ENCODE measurements at places on chromosomes 1 and 21.

GRCh38 chr21:43984905-43985689 is 27.0 kb upstream of the TRAPPC10 start:
- DNase-seq = no peak

DNA sequence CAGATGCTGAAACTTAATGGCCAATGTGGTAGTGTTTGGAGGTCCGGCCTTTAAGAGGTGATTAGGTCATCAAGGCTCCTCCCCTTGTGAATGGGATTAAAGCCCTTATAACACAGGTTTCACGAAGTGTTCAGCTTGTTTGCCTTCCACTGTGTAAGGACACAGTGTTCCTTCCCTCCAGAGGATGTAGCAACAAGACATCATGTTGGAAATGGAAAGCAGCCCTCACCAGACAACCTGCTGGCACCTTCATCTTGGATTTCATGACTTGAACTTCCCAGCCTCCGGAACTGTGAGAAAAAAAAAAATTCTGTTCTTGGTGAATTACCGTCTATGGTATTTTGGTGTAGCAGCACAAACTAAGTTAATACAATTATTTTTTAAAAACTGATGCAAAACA is 613.8 kb downstream of the KIF26B start:
- no peak for DNase-seq

GRCh38 chr1:200253774-200254495 is 155.9 kb downstream of the ZNF281 start:
- DNase-seq = no peak

DNA sequence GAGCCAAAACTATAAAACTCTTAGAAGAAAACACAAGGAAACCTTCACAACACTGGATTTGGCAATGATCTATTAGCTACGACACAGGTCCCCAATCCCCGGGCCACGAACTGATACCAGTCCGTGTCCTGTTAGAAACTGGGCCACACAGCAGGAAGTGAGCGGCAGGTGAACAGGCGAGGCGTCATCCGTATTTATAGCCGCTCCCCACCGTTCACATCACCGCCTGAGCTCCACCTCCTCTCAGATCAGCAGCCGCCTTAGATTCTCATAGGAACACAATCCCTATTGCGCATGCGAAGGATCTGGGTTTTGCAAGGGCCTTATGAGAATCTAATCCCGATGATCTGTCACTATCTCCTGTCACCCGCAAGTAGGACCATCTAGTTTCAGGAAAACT is 11.9 kb downstream of the TFB2M start:
- no peak for DNase-seq

GRCh38 chr1:20987831-20988825 is 188.6 kb downstream of the EIF4G3 start:
- DNase-seq = no peak

DNA sequence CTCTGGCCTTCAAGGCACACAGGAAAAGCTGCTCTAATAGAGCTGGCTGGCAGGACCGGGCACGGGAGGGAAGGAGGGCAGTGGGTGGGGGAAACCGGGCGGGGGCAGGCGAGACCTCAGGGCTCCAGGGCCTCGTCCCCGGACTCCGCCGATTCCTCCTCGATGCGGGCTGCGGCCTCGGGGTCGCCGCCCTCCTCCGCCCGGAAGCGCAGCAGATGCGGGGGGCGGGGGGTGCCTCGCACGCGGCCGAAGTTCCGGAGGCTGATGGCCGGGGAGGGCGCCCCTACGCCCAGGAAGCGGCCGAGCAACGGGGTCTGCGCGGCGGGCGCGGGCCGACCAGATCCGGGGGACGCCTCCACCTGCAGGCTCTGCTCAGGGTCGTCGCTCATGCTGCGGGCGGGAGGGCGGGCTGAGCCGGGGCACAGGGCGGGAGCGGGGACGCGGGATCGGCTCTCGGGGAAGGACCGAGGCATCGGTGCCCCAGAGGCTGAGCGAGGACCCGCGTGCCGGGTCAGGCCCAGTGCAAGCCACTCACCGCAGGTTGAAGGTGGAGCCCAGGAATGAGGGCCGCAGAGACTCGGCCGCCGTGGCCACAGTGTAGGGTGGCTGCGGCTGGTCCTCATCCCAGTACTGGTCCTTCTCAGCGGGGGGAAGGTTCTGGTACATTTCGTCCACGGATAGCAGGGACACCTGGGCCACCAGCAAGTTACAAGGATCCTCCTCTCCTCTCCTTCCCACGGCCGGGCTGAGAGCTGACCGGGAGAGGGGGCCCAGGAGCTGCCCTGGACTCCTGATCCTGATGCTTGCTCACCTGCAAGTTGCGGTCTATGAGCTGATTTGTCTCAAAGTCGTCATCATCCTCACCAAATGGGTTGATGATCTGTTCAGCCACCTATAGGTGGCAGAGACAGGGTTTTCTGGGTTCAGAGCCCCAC is 3.6 kb downstream of the BEST4 start:
- DNase-seq = no peak

GRCh38 chr1:11620405-11620804 is 33.8 kb downstream of the FBXO2 start:
- no peak for DNase-seq

- no peak for DNase-seq
These were observed 10.4 kb upstream of the KLF17 start for GRCh38 chr1:44108241-44108640.

DNA sequence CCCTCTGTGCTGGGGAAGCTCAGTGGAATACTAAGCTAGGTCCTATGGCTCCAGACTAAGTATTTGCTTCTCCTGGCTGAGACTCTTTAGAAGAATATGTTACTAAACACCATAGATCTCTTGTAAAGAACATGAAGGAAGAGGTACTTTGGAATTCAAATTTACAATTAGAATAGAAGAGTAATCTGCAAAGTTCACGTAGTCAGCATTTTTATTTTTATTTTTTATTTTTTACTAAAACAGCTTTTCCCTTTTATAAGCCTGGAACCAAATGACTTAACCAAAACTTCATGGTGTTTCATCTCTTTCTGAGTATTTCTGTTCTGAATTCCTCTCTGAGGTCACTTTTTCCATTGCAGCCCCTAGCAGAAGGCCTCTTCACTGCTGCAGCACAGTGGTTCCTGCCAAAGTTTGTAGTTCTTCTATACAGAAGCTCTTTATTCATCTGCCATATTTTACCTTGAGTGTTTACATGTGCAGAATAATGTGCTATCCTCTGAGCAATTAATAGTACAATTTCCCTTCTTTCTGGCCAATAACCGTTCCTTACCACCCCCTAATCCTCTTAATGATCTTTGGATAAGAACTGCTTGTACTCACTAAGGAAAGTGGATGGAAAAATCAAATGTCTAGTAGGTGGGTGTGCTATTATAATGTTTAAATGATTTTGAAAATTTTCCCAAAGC is 27.2 kb downstream of the TSEN15 start:
- peak; percentile 35 for DNase-seq

- no peak for DNase-seq
These were observed 6.7 kb upstream of the SAMD11 start for GRCh38 chr1:917076-917459.

DNA sequence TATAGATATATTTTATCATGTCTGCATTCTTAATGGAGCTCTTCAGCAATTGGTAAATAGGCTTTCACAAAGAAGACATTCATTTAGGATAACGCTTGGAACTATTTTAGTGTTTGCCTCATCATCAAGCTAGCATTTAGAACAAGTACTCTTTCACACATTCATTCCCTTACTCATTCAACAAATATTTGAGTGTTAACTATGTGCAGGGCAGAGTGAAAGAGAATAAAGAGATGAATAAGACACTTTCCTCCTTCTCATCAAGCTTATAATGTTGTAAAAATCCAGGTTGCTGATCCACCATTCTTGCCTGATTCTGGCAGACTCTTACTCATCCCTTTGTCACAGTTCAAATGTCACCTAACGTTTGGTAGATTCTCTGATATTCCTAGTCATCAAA is 386.3 kb upstream of the BEND5 start:
- no peak for DNase-seq

GRCh38 chr1:227541129-227541528 is 22.2 kb upstream of the ZNF678 start:
- no peak for DNase-seq

DNA sequence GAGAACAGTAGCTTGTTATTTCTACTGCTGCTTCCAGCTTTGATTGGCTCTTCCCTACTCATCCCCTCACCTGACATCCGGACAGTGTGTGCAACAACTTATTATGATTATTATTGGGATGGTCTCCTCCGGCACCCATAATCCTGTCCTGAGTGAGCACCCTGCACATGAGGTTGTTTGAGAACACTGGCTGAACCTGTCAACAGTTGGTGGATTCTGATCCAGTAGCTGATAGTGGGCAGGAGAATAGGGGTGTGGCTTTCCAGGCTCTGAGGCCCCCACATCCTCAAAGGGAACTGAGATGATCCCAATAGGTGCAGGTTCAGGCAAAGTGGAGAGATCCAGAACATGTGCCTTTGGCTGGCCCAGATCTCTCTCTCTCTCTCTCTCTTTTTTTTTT is 60.5 kb downstream of the RUNX1 start:
- DNase-seq = no peak

- no peak for DNase-seq
These were observed 12.6 kb downstream of the COL6A1 start for GRCh38 chr21:45994086-45994661.

GRCh38 chr1:29636936-29637335 is 400.6 kb downstream of the PTPRU start:
- DNase-seq = no peak

DNA sequence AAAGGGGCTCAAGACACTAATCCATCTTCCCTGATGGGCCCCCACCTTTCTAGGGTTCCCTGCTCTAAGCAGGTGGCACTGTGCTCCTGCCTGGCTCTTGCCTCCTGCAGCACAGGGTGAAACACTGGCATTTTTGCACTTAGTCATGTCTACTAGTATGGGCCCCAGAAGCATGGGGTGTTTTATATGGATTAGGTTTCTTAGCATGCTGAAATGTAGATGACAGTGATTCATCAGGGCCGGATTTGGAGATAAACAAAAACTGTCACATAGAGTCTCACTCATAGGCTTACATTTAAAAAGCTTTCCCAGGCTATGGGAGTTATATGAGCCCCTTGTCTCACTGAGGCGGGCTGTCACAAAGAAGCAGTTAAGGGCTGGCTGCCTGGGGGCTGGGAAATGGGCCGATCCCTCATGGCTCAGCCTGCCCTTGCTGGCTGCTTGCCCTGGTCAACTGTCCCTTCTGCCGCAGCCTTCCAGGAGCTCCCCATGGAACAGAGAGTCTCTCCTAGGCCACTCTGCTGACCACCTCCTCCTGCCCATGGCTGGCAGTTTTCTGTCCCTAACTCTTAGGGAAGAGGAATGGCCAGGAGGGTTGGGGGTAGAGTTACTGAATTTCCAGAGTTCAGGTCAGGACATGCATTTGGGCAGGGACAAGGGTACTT is 6.5 kb downstream of the GALNT2 start:
- DNase-seq = no peak

- no peak for DNase-seq
These were observed 5.1 kb downstream of the PAFAH2 start for GRCh38 chr1:25992689-25993171.

GRCh38 chr21:20253261-20253660 is 744.9 kb upstream of the NCAM2 start:
- DNase-seq = no peak

GRCh38 chr1:65965112-65965996 is 172.7 kb downstream of the PDE4B start:
- no peak for DNase-seq

- DNase-seq = no peak
These were observed 38.2 kb upstream of the ZNF124 start for GRCh38 chr1:247210062-247210375.

GRCh38 chr21:45317398-45318145 is 29.9 kb upstream of the POFUT2 start:
- no peak for DNase-seq

DNA sequence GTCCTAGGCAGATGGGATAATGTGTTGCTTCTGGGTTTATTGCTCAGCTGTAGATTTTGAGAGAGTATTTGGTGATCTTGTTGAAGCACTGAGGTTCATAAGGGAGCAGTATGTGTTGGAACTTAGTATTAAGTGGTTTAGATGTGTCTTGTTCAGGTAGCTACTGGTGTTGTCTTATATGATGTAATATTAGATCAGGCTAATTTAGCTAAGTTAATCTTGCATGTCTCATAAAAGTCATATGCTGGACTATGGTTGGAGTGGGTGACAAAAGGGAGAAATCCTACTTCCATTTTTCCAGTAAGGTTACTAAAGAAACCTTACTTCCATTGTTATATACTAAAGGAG is 196.4 kb downstream of the CLEC20A start:
- no peak for DNase-seq

- no peak for DNase-seq
These were observed 29.1 kb upstream of the SRP9 start for GRCh38 chr1:225748529-225748928.

DNA sequence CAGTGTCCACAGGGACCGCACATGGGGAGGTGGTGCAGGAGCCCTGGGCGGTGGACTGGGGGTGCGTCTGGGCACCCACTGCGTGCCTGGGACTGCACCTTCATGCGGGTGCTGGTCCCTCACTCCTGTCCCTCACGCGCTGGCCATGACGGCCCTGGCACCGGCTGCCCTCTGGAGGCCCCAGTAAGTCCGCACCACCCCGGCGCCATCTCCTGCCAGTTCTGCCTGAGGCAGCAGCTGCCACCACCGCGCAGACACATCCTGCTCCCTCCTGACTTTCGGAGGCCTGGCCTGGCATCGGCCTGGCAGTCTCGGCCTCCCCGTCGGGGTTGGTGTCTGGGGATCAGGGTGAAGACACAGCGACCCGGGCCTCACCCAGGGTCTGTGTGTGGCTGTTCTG is 64.8 kb downstream of the MORN1 start:
- DNase-seq = no peak

DNA sequence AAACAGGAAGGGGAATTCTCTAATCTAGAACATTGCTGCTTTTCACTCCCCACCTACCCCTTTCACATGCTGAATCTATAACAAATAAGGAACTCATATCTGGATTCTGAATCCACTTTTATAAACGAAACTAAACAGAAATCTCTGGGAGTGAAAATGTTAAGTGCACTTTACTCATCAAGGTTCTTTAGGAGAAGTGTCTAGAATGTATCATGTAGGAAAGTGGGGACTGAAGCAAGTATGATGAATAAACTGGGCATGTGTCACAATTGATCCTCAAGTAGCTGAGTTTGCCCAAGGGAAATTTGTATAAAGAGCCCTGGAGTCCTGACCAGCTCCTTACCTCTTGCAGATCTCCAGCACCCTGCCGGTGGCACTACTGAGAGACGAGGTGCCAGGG is 19.8 kb downstream of the AVPR1B start:
- no peak for DNase-seq

DNA sequence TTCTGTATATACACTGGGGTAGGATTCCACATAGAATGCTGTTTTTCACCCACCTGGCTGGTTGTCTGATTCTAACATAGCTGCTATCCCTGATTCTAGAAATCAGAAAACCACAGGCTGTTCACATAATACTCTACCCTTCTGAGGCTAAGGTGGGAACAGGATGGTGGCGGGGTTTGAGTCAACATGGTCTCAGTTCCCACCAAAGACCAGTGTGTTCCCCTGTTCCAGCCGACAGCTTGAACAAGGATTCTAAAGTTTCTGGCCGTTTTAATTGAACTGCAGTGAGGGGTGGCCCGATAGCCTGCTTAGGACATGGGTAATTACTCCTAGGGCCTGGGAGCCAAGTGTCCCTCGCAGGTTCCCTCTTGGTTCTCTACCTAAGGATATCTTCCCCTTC is 38.4 kb downstream of the PEX14 start:
- no peak for DNase-seq

- DNase-seq = no peak
These were observed 1.2 kb downstream of the CLSPN start for GRCh38 chr1:35768350-35769187.

Data from NCI-H524 treated with DMSO at 0.1 percent for 48 hours (cell line).